Right ventricle myocardium inferior (tissue), 1 donor: ENCODE measurements at places on chromosomes 7 and 10. TPM values are rescaled to one million over a fixed set of nuclear protein-coding genes. Genes with fewer than 3 reads are reported as not detected.

DNA sequence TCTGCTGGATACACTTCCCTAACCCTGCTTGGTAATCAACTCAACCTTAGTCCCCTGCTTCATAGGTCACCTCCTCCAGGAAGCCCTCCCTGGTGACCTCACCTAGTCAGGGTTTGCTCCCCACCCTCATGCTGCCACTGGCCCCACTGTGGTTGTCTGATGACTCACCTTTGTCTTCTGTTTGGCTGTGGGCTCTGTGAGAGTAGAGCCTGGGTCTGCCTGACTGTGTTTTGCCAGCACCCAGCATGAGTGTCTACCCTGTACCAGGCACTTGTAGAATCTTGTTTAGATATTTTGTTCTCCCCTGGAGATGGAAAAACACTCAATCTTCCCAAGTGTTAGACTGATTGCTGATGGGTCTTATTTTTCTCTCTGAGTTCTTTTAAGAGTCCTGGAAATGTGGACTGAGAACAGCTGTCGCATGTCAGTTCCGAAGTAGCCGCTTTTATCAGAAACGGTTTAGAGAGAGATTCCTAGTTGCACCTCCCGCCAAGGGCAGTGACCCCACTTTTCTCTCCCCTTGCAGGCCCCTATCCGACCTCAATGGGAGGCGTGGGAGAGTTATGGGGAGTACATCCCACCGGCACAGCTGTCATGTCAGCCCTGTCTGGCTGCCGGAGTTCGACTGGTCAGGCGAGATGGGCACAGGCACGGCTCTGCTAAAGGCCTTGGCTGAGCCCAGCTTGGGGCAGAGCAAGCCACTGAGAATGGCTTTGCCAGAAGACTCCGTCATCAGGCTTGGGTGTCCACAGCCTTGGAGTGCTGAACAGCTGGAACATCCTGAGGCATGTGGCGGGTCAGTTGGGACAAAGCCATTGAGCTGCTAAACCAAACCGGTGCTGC, 134.3 kb downstream of the GRK5 start:
- DNase-seq: peak; percentile 88

DNA sequence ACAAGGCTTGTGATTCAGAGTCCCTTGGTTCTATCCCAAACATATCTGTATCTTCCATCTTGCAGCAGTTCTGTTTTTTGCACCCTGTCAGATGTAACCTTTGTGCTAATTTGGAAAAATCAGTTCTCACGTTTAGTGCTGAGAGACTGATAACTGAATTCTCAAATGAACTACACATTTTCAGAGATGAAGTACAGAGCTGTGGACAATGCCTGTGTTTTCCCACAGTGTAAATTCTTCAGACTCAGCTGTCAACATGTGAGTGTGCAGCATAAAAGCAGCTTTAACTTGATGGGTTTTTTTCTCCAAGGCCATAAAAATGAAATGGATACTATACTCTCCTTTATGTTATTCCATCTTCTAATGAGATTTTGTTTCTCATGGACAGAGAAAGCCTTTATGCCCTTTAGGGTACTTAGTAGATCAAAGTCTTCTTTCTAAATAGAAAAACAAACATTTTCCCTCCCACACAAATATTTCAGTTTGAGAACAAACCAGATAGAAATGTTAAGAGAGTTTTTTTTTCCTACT, 150.9 kb downstream of the SEMA3A start:
- no peak for DNase-seq

DNA sequence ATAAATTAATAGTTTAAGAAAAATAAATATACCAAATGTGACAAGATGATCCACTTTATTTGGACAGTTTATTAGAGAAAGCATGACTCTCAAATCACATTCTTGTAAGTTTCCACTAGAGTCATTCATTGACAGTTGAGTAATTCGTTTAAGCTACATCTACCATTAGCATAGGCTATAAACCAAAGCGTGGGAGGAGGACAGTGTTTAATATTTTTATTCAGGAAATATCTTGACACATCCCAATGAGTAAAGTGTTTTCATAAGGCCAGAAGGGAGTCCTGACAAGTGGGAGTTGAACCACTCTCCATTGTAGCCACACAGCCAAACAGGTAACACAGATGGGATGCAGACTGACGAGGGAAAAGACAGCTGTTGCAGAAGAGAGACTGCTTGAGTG, 386.5 kb upstream of the SEMA3D start:
- DNase-seq: no peak

GRCh38 chr7:68821846-68822245, 776.4 kb upstream of the AUTS2 start:
- DNase-seq: no peak

DNA sequence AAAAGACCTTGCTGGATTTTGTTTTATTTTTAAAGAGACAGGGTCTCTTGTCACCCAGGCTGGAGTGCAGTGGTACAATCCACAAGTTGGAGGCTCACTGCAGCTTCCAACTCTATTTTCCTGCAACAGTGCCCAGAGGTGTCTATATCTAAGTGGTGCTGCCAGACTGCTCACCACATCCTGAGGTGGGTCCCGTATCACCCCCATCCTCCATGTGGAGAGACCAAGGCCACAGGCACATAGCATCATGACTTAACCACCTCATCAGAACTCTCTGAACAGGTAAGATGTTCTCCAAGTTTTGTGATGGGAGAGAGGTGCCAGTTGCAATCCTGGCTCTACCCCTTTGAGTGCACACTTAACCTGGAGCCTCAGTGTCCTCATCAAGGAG, 98.2 kb downstream of the RNF216 start:
- no peak for DNase-seq

The VPS37D gene
- 3.0 TPM for total RNA-seq

The LIPK gene
- not detected for total RNA-seq

The GTF2IRD2 gene
- total RNA-seq: 13.7 TPM

The GRM8 gene
- 0.22 TPM for total RNA-seq
